Retinal pigment epithelial cell (primary cell): ENCODE measurements at places on chromosomes 5 and 9.

GRCh38 chr5:170475294-170476000 is 28.4 kb upstream of the KCNIP1 start:
- no peak for DNase-seq

GRCh38 chr5:37054391-37054790 is 177.8 kb downstream of the NIPBL start:
- DNase-seq: no peak

DNA sequence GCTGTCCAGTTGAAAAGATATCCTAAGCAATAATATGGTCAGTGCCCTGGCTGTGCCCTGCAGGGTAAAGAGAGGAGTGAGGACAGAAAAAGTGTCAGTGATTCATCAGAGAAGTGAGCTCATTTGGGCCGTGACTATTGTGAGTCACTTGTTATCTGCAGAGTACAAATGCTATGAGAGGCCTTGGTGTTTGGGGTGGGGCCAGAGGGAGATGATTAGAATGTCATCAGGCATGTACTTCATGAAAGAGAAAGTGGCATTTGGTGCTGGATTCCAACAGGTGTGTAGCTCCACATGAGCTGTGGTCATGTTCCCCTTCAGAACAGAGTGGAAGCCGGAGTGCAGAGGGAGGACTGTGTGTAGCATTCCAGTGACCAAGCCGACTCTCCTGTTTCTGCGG is 174.1 kb downstream of the KDM4C start:
- DNase-seq: peak; percentile 52

- DNase-seq: no peak
Observed at GRCh38 chr5:10854506-10855277, 93.7 kb upstream of the DAP start.

DNA sequence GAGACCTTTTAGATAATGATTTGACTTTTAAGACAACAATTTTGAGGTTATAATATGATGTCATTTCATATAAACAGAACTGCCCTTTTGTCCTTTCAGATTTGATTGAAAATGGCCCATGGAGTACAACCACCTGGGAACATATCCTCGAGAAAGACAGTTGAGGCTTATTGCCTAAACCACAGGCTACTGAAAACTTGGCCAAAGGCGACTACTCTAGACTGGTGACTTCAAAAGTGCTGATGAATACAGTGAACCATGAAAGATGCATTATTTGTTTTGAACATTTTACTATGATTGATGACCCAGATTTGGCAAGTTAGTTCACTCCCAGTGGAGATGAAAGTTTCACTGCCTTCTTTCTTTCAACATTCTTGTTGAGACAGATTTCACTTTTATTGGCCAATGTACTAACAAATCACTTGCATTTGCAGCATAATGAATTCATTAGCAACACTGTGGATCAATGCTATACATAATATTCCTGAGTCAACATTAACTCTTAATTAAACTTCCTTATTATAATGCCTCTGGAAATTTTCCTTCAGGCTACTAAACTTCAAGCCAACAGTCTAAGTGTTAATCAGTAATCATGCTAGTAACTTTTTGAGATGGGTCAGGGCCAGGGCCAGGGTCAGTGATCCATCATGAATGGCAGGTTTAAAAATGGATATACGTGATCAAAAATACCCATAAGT is 480.3 kb downstream of the RAB3C start:
- DNase-seq: no peak

DNA sequence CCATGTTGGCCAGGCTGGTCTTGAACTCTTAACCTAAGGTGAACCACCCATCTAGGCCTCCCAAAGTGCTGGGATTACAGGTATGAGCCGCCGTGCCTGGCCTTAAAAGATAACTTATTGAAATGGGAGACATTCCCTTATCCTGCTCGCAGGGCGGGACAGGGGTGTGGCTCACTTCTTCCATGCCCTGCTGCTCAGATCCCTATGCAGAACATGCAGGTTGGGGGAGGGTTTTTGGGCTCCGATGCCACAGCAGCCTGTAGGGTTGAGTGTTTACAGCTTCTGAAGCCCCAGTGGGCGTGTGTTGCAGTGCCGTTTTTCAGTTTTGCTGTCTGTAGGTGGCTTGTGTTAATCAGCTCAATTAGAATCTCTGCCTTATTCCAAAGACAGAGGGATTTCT is 108.0 kb upstream of the BRINP1 start:
- DNase-seq: no peak

DNA sequence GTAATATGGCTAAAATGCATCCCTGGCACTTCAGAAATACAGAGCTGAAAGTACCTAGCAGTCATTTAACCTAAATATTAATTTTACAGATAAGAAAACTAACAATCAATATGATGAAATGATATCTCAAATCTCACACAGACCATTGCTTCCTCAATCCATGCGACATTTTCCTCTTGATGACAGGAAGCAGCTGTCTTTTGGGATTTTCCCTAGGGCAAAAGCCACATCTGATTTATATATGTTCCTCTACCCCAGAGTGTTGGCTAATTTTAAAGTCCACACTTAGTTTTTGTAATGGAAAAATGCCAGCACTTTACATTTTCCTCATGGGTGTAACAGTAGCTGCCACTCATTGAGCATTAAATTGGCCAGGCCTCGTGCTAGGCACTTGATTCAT is 47.7 kb upstream of the ITGA1 start:
- DNase-seq: no peak

- no peak for DNase-seq
Observed at GRCh38 chr9:108382310-108382709, 473.5 kb downstream of the ACTL7B start.

DNA sequence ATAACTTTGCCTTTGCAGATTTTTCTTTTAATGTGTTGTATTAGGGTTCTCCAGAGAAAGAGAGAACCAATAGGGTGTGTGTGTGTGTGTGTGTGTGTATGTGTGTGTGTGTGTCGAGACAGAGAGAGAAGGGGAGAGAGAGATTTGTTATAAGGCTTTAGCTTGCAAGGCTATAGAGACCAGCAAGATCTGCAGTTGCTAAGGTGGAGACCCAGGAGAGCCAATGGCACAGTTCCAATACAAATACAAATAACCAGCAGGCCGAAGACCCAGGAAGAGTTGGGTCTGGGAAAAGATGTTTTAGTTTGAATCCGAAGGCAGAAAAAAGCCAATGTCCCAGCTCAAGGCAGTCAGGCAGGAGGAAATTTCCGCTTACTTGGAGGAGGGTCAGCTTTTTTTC is 23.0 kb downstream of the TMOD1 start:
- no peak for DNase-seq

GRCh38 chr5:168020542-168021294 is 270.7 kb upstream of the WWC1 start:
- no peak for DNase-seq

GRCh38 chr9:13485068-13485596 is 205.6 kb upstream of the MPDZ start:
- DNase-seq: no peak

DNA sequence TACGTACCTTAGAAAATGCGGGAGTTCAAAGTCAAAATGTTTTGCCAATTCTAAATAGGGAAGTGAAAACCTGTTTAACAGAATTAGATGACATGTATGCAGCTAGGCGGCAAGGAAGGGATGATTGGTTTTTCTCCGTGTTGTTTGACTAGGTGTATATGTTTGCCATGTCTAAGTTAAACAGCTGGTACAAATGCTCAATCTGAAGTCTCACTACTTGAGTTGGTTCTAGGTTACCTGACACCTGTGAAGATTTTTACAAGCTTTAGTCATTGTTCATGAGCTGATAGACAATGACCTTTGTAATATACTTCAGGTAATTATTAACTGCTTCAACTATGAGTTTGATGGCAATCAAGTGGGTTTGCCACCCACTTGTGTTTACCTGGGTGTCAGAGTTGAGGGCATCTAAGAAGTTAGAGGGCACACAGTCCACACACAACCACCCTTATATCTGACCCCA is 74.3 kb downstream of the SLC44A1 start:
- no peak for DNase-seq

DNA sequence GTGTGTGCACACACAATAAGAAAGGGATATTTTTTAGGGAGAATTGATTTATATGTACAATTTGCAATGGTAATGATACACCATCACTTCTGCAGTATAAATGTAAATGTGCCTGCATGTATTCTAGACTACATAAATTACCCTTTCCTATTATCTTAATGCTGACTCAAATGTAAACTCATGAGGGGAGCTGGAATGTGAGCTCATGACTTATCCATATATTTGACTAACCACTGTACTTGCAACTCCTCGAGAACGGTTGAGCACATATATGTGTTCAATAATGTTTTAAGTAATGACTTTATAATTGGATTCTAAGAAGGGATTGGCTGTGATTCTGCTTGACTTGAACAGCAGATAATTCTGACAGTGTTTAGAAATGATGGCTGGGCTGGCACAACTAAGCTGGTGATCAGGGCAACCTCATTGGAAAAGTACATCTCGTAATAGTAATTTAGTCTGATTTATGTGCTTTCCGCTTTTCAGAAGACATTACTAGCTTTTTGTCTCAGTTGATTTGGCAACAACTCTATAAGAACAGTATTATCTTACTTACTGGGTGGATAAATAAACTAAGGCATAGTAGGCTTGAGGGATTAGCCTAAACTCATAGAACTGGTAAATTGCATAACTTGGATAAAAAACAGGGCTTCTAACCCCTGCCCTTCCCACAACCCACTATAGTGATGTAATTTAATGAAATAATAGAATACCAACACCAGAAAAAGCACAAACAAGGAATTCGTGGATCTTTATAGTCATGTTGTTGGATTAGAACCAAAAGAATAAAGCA is 130.2 kb upstream of the SPEF2 start:
- peak; percentile 29 for DNase-seq

DNA sequence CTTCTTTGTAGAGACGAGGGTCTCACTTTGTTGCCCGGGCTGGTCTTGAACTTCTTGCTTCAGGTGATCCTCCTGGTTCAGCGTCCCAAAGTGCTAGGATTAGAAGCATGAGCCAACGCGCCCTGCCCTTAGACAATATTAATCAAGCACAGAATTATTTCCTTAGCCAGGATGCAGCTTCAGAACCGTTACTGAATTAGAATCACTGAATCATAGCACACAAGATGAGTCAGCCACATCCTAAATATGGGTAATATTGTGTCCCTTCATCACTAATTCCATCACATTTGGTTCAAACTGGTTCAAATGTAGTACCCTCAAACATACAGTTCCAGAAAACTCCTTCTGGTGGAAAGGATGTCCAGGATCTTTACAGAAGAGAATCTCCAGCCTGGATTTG is 82.7 kb downstream of the BNC2 start:
- DNase-seq: no peak

DNA sequence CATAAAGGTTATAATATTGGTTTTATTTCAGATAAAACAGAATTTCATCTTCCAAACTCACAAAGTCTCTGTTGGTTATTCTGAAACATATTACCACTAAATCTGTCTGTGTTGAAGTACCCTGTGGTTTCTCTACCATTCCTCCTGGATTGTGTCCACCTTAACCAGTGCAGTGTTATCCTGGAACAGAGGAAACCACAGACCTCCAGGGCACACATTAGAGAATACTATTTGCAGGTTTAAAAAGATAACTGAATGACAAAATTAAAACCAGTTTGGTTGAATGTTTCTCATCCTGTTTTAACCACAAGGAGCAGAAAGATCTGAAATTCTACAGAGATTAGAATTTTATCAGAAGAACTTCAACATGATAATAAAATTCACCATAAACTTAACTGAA is 251.8 kb downstream of the CWC27 start:
- DNase-seq: no peak

GRCh38 chr9:88587182-88587581 is 52.2 kb downstream of the NXNL2 start:
- DNase-seq: no peak

- DNase-seq: no peak
Observed at GRCh38 chr5:149993471-149993870, 7.0 kb downstream of the TIGD6 start.

GRCh38 chr9:87406543-87407166 is 91.0 kb upstream of the DAPK1 start:
- no peak for DNase-seq

- DNase-seq: no peak
Observed at GRCh38 chr9:19481971-19482404, 73.2 kb downstream of the ACER2 start.
